ENCODE measurements at places on chromosomes 11 and 22.

- DNase-seq, result no peak
Observed at GRCh38 chr11:116860303-116860702, 22.9 kb upstream of the APOA1 start.

GRCh38 chr22:31332010-31332409, 14.1 kb downstream of the PATZ1 start:
- no peak for DNase-seq

DNA sequence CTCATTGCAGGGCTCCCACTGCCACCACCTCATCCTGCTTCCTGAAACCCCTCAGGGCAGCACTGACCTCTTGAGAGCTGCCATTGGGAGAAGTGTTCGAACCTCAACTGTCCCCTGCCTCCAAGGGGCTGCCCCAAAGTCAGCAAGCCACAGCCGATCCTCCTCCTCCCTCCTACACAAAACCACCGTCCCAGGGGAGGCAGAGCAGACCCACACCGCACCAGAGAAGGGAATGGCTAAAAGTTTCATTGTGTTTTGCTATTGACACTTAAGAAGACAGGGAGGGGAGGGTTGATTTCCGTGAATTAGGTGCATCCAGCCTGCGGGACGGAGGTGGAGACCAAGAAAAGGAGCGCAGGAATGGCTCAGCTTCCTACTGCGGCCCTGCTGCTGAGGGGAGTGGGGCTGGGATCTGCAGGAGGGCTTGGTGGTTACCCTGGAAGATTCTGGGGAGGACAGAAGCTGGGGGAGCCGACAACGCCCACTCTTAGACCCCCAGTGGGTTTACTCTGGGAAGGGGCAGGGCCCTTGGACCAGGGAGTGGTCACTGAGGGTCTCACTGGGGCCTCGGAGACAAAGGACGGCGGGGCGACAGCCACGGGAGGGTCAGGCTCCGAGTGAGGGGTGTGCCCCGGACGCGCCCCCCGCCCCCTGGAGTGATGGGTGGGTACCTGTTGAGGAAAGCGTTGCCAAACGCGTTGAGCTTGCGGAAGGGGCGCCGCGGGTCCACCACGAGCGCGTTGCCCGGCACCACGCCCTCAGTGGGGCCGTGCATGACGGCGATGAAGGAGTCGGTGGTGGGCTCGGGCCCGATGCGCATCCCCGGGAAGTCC, 815 bp downstream of the EHD1 start:
- DNase-seq, result no peak

GRCh38 chr11:1825039-1825740, 9.6 kb upstream of the SYT8 start:
- peak; percentile 76 for DNase-seq

GRCh38 chr11:2928605-2929530, at the start of gene PHLDA2:
PHLDA2 (minus strand) TSS chr11:2929420; CDS start chr11:2929364, 56 bp downstream.
- no peak for DNase-seq

DNA sequence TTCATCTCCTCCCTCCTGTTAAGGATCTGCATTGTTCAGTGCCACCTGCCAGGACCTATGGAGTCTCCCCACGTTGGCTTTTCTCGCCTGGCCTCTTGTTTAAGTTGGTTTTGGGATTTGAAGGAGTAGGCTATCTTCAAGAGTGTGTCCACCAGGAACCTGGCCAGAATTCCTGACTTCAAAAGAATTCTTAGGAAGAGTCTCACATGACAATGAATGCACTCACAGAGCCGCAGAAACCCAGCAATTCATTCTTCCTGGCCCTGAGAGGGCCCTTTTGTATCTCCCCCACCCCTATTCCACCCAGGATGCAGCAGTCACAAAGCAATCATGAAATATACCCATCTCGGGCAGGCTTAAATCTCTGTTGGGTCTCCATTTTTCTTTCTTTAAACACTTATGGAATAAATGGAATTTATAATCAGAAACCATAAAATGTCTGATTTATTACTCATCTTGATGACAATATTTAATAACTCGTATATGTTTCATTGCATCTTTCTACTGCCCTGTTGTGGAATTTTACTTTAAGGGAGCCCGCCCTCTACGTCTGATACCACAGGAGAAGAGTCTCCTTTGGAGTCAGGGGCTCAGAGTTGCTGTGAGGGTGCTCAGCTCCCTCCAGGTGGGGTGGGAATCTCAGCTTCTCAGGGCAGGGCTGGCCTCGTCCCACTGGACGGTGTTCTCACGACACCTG, 507.0 kb downstream of the NTM start:
- no peak for DNase-seq

- DNase-seq, result no peak
Observed at GRCh38 chr11:113579292-113579940, 104.2 kb upstream of the DRD2 start.

GRCh38 chr11:45258982-45259530, 27.1 kb downstream of the SYT13 start:
- DNase-seq, result no peak

- no peak for DNase-seq
Observed at GRCh38 chr11:18618342-18619025, 15.7 kb downstream of the SPTY2D1 start.

GRCh38 chr11:92384802-92385201, 160.2 kb downstream of the FAT3 start:
- DNase-seq, result no peak

GRCh38 chr11:68002938-68003845, 705 bp downstream of the UNC93B1 start:
- no peak for DNase-seq

- no peak for DNase-seq
Observed at GRCh38 chr11:14972581-14973495, 687 bp upstream of the CALCA start.

DNA sequence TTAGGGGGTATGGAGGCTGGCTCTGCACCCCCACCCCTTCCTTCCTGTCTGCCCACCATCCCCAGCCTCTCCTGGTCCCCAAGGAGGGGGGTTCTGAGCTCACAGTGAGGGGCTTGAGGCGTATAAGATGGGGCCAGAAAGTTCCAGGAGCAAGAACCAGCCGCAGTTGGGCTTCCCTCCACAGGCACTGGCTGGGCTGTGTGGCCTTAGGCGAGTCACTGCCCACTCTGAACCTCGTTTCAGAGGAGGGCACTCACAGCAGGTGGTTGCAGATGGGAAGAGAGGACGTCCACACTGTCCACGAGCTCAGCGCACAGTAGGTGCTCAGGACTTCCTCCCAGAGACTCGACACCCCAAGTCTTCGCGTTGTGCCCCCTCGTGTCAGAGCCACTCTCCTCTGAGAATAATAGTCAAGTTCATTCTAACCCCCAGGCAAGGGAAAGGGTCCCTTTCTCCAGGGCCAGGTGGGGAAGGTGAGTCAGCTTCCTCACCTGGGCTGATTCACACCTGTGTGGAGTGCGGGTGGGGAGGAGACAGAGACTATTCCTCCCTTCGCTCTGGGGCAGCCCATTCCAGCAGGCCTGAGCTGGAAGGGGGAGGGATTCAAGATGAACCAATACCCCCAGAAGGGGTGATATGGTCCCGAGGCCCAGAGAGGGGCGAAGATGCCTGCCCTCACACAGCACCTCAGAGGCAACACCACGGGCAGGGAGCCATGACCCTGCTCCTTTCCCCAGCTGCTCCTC, 29.3 kb downstream of the RPL3 start:
- DNase-seq, result no peak

DNA sequence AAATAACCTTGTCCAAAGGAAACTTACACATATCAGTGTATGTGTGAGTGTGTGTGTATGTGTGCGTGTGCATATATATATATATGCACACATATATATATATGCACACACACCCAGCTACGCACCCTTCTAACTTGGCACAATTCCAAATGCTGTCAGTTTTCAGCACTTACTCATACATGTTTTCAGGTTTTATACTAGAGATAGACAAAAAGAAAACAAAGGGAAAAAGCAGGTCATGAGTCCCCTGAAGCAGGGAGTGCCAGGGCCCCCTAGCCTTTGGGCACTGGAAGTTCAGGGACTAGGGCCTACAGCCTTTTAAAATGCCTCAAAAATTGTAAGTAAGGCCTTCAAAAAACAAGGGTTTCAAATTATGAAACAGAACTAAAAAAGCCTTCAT, 265.4 kb downstream of the CADM1 start:
- no peak for DNase-seq

DNA sequence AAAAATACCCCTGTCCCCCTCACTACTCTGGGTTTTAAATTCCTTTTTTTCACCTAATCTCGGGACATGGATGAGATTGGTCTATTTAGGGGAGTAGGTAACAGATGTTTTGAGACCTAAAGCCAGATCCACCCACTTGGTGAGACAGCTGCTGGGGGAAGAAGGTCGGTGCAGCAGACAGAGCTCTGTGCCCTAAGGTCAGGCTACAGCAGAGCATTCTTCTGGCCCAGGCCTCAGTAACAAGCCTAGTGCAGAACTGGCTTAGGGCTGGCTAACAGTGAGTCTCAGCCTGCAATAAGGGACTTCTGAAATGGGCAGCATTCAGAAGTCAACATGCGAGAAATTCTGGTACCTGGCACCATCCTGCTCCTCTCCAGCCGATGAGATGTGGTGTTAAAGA, 444.9 kb upstream of the KIRREL3 start:
- DNase-seq, result no peak

DNA sequence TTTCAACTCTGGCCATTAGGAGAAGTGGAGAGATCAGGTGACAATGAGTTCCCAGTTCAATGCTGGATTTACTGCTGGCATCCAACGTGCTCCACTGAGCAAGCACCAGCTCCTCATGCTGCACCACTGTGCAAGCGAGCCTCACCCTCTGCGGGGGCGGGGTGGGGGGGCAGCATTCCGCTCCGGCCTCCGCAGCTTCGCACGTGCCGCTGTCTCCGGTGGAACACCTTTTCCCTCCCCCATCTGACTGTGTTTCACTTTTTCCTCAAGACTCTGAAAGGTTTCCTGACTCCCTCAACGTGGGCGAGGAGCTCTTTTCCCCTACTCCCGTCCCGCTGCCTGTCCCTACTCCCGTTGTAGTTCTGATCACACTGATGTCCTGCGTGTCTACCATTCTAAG, 835 bp upstream of the RHOD start:
- DNase-seq, result no peak

GRCh38 chr22:21816787-21817496, 50.5 kb downstream of the MAPK1 start:
- no peak for DNase-seq

- no peak for DNase-seq
Observed at GRCh38 chr22:44408829-44409192, 89.2 kb downstream of the RTL6 start.

GRCh38 chr11:82826526-82826925, 73.7 kb downstream of the PRCP start:
- DNase-seq, result no peak

DNA sequence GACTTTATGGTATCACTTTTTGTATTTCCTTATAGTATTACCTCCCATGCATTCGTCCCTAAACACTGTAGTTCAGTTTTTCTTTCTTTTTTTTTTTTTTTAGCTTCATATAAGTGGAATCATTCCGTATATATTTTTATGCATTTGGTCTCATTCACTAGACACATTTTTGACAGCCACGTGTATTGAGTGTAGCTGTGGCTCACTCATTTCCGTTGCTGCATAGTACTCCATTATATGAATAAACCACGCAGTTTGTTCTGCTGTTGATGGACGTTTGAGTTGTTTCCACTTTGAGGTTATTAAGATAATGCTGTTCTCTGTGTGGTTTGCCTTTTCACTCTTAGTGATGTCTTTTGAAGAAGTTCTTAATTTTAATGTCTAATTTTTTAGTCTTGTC, 8.4 kb downstream of the APLP2 start:
- DNase-seq, result no peak

DNA sequence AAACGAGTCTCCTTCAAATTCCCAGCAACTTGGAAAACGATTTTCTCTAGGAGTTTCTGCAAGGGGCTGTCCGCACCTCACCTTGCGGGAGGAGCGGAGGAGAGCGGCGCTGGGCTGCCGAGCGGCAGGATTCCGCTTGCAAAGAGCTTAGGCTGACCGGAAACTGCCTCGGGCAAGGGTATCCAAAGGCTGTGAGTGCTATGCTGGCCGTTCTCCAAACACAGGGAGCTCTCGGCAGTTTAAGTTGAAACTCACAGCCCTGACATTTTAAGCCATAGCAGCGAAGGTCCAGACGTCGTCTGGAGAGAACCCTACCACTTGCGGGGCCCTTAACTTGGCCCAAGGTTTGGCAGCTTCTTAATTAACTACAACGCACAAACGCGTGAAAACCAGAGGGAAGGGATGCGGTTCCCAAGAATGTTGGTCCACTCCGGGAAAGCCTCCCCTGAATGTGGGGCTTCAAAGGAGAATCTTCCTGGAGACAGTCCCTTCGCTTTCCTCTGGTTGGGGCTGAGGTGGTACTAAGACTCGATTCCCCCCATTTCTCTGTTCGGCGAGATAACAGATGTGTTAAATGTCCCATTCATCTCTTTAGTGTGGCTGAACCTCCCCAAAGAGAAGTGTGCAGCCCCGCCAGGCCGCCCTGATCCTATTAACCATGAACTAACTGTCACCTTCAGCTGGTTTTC, 1.1 kb upstream of the DBX1 start:
- no peak for DNase-seq

DNA sequence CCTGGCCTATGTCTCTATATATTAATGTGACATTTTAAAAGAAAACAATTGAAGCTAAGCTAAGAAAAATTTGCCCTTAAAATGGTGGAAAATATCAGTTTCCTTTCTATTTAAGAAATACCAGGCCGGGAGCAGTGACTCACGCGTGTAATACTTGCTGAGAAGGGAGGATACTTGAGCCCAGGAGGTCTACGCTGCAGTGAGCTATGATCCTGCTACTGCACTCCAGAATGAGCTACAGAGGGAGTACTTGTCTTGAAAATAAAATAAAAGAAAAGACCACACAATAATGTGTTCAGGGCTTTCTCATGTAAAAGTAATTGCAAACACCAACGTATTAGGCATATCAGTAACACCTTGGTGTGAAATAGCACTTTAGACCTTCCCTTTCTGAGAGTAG, 1.4 kb upstream of the PRSS23 start:
- DNase-seq, result no peak

DNA sequence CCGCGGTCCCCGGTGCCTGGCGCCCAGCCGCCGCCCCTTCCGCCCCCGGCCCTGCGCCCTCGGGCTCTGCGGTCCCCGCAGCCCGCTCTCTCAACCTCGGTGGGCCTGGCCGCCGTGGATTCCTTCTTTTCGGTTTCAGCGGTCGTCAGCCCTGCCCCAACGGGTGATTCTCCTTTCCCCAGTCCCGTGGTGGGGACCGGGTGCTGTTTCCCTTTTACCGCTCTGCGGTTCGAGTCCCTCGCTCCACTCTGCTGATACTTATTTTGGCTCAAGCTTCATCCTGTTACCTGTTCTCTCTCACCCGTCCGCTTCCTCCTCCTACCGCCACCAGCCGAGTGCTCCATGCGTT, 494 bp downstream of the ZDHHC5 start:
- no peak for DNase-seq

DNA sequence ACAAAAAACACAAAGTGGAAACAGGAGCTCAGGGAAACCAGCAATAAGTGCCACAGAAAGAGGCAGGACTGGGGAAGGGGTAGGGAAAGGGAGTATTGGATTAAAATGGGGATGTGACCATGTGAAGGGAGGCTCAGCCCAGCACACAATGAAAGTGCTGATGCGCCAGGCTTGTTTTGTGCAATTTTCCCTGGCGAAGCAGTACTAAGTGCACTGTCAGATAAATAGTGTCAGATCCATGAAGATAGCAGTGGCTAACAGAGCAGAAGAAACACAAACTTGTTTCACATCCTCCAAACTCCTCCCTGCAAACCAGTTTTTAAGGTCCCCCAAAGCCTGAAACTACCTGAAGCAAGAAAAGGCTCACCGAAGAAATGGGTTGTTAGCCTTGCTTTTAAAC, 50.7 kb upstream of the RAPSN start:
- no peak for DNase-seq

Measured in liver (tissue), 10 donors.